ENCODE measurements at places on chromosomes 7 and 10.

GRCh38 chr7:79837915-79838314, 296.7 kb upstream of the GNAI1 start:
- no peak for DNase-seq

DNA sequence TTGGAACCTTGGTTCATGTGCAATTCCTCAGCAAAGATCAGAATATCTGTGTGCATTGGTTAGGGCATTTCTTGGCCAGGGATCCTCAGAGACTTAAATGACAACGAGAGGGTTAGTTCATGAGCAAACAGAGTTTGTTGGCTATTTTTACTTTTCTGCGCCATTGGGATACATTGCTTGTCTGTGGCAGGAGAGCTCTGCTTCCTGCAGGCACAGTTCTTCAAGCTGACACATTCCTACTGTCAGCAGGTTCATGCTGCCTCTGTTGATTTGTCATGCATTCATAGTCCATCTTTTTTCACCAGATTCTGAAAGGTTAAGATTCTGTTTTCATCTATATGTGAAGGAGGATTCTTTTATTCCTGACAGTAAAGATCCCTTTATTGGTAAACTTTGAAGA, 139.4 kb downstream of the TMEM178B start:
- DNase-seq = no peak

DNA sequence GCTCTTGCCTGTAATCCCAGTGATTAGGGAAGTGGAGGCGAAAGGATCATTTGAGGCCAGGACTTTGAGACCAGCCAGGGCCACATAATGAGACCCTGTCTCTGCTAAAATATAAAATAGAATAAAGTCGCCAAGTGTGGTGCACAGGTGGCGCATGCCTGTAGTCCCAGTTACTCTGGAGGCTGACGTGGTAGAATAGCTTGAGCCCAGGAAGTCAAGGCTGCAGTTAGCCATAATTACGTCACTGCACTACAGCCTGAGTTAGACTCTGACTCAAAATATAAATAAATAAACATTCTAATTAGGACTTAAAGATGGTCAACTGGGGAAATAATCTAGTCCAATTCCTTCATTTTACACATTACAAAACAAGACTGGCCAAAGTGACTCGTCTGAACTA, 768 bp downstream of the CHCHD2 start:
- no peak for DNase-seq

DNA sequence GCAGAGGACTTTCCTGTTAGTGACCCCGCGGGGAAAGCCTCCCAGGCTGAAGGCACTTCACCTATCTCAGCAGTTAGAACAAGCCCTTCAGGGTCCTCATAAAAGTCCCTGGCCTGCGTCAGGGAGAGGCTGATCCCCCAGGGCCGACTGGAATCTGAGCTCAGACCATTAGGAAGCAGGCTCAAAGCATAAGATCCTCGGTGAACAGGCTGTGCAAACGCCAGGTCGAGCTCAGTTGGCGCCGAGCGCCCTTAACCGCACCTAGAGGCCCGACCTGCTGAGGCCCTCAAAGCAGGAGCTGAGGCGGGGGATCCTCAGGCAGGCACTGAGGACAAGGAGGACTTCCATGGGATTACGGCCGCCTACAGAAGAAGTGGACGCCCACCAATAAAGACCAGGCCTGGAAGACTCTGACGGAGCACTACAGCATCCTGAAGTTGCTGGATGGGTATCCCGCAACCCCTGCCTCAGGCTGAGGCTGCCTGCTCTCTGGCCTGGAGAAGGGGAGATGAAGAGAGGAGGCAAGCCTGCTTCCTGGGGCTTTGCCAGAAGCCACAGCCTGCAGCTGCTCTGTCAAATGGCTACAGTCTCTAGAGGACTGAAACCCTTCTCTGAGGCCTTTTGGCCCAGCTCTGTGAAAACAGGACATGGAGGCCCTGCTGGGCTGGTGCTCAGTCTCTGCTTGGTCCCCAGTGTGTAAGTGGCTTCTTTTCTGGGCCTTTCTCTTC, 29.9 kb downstream of the LIPJ start:
- no peak for DNase-seq

GRCh38 chr10:114801411-114801813, 20.2 kb upstream of the FHIP2A start:
- no peak for DNase-seq

DNA sequence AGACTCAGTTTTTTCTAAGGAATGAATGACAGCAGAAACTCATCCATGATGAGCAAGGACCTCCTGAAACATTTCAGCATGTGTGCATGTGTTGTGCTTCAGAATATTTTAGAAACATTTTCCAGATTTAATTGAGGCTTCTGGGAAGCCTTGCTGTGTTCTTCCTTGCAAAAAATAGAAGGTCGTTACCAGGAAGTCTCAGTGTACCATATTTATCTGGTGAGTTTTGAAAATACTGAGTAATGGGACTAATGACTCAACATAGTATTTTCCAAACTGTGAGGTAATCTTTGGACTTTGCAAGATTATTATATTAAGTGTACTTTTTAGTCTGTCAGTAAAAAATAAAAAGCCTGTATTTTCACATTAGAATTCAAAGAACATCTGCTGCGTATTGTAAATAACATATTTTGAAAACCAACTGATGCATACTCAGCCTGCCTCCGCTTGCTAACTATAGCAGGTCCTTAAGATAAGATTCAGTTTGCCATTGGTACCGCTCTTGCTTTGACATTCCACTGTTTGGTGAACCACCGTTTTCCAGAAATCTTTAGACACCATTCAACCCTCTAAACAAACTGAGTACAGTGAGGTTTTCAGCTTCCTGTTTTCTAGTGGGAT, 739.6 kb upstream of the GALNT17 start:
- no peak for DNase-seq

- DNase-seq = no peak
Measured at GRCh38 chr10:20673175-20673574, 223.9 kb downstream of the NEBL start.

GRCh38 chr7:41882256-41882655, 179.4 kb upstream of the INHBA start:
- no peak for DNase-seq

GRCh38 chr10:89236226-89236797, 15.3 kb downstream of the LIPA start:
- DNase-seq = no peak

DNA sequence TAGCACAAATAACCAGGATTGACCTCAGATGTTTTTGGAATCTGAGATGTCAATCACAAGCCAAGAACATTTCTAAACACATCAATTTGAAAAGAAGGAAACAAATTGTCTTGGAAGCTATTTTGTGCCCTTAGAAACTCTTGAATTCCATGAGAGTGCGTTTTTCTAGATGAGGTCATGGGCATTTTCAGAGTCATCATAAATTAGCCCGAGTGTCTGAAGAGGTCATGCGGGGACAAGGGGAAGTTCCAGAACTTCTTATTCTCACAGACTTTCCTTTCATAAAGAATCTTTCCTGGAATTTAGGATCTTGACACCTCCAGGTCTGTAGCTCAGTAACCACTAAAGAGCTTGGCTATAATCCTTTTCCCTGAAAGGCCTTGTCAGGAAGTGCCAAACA, 28.2 kb downstream of the IL2RA start:
- no peak for DNase-seq

DNA sequence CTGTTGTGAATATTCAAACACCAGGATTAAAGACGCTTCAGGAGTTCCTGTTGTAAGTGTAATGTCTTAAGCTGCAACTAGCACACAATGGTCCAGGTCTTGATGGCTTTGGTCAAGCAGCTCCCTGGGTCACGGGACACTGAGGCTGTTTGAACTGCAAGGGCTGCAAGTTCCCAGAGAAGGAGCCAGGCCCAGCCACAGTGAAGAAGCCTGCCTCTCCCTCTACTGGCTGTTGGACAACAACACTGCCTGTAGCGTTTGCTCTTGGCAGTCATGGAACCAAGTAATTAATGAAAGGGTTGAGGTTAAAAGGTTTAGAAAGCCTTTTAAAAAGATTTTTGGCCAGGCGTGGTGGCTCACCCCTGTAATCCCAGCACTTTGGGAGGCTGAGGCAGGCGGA, 31.9 kb upstream of the GUSB start:
- no peak for DNase-seq

DNA sequence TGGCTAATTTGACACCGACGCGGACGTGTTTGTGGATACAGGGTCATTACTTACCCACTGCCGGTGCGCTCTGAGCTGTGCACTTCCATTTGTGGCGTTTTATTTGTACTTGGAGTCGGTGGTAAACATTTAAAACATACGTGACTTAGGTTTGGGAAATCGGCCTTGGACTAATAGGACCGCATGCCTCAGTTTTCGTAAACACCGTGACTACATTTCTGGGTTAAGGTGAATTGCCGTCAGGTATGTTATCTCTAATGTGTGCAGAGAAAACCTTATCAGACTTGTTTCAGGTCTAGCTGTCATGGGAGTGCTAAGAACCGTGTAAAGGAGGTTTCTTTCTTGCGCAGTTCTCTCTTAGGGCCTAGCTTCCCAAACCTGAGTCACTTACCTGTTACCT, 51.7 kb upstream of the NCF1 start:
- DNase-seq = no peak

DNA sequence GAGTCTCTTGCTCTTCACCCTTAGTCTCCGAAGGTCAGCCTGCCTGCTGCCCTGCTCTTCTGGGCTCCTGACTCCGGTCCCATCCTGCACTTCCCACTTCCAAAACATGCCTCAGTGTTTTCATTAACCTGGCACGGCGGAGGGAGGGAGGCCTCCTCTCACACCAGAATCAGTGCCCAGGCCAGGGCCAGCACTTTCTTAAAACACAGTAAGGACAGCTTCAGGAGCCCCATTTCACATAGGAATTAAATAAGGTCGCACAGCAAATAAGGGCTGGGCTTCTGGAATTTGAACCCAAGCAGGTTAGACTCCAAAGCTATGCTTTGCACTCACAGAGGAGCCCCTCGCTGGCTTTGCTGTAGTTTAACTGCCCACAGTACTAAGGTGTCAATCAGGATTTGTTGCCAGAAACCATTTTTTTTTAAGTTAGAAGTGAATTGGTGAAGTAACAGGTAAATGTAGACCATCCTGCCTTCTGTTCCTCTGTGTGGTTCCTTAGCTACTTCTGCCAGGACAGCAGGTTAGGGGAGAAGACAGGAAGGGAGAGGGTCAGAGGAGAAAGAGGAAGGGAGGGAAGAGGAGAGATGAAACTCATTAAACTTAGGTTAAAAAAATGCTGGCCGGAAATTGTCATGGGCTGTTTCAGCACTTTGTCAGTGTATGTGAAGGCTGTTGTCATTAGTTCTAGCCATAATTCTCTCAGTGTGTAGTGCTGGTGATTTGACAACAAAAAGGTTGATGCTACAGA, 1.1 kb downstream of the RASSF4 start:
- no peak for DNase-seq

- no peak for DNase-seq
Measured at GRCh38 chr10:92867235-92867634, 18.9 kb downstream of the EXOC6 start.

GRCh38 chr10:6755781-6756460, 175.8 kb upstream of the PRKCQ start:
- DNase-seq = no peak

- DNase-seq = no peak
Measured at GRCh38 chr7:70923181-70923845, 208.6 kb upstream of the GALNT17 start.

GRCh38 chr7:40716052-40716451, 581.2 kb downstream of the SUGCT start:
- no peak for DNase-seq

- no peak for DNase-seq
Measured at GRCh38 chr7:126656165-126656564, 596.6 kb downstream of the GRM8 start.

DNA sequence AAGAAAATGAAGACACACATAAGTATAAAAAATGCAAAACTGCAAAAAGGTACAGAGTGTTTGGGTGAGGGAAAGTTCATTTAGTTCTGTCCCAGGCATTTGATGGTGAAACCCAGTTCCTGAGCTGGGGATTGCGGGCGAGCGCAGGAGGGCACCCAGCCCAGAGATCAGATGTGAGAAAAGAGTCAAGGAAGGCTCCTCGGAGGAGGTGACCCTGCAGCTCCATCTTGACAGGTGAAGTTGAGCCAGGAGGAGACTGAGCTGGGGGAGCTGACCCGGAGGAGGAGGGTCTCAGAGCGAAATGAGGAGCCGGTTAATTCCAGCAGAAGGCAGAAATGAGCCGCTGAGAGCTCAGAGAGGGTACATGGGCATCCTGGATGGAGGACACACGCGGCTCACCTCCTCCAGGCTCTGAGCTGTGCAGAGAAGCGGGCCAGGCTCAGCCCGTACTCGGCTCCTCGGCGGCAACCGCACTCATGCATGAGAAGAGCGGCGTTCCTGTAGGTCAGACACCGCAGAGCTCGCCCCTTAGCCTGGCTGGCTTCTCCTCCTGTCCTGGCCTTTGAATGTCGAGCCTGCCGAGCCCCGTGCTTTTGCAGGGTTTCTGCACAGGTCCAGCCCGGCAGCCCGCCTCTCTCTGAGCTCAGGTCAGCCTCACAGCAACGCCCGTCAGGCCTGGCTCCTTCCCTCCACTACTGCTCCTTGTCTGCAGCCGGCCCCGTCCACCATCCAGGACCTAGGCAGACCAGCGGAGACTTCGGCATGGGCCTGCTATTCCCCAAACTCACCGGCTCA, 9.5 kb upstream of the RAMP3 start:
- no peak for DNase-seq

- DNase-seq = no peak
Measured at GRCh38 chr10:91883549-91884444, 25.5 kb downstream of the FGFBP3 start.

DNA sequence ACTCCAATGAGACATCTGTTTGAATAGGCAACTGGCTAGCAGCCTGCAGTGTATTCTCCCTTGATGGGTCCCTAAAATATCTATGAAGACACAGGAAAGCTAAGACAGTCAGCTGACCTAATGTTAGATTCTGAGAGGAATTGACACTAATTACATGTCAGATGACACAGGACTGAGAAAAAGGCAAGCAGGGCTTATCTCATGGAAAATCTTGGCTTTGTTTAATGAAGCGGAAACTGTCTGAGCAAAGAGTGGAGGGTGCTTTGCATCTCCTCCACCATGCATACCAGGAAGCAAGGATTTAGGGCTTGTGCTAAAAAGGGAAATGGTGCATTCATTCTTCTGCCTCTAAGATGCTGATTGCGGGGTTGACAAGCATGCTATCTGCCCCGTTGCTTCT, 135.5 kb upstream of the GLI3 start:
- DNase-seq = no peak

DNA sequence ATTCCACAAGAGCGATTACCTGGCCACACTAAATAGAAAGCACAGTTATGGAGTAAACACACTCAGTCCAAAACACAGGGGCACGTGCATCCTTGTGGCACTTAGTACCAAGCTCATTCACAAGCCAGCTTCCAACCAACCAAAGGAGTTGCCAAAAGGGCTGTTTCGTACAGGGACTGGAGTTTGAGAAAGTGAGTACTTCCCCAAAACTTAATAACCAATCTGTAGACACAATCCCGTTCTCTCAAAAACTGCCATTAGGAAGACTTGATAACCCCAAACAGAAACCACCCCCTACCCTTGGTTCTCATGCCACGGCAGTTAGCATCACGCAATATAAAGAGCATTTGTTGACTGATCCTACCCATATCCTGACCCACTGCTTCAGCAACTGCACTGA, 166.2 kb upstream of the ASAH2 start:
- DNase-seq = no peak

- no peak for DNase-seq
Measured at GRCh38 chr7:8155836-8156235, 106.1 kb downstream of the ICA1 start.

All from T-helper 17 cell (primary cell).